ENCODE measurements at places on chromosomes 13 and 19.

DNA sequence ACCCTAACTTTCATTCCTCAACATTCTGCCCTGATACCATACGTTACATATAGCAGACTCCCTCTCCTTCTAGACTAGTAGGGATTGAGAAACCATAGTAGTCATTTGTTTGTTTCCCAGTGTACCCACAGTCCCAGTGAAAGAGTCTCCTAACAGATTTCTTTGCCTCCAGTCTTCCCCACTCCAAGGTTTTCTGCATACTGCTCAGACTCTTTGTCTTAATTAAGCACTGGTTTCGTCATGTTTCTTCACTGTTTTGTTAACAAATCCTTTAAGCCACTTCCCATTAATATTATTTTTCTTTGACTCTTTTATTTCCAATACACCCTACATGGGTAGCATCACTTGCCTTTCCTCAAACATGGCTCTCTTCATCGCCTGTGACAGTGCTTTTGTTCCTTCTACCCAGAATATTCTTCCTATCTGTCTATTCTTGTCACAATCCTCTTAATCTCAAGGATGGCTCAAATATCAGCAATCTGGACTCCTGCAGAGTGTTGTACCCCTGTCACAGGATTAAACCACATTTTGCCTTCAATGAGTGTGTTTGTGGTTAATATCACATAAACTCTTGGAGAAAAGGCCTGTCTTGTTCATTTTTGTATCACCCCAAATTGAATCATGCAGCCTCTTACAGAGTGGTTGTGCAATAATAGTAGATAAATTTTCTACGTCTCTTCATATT, 92.7 kb upstream of the KLF12 start:
- peak; percentile 20 for DNase-seq

- DNase-seq, result no peak
These were observed 165.3 kb downstream of the LMO7 start for GRCh38 chr13:75801388-75801945.

GRCh38 chr19:10141479-10141878, 21.8 kb upstream of the EIF3G start:
- DNase-seq, result no peak

DNA sequence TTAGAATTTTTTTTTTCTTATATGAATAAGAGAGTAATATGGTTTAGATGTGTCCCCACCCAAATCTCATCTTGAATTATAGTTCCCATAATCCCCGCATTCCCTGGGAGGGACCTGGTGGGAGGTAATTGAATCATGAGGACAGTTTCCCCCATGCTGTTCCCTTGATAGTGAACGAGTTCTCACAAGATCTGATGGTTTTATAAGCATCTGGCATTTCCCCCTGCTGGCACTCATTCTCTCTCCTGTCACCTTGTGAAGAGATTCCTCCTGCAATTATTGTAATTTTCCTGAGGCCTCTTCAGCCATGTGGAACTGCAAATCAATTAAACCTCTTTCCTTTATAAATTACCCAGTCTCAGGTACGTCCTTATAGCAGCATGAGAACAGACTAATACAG, 205.7 kb downstream of the MYO16 start:
- DNase-seq, result no peak

Data from ELR (cell line).